ENCODE measurements at places on chromosomes 5 and 9.

DNA sequence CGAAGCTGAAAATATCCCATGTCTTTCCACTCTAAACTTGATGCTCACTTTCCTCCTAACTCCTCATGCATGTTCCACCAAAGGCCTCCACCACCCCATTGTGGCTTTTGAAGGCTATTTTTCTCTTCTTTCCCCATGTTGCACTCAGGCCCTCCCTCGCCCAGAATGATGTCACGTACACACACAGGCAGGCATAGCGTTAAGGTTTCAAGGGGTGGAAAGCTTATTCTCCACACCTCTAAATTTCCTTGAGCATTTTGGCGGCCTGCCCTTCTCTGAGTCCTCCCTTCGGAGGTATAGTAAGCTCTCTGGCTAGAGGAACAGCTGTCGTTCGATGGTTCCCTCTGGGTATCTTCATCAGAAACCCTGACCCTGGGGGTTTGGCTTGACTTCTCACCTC lies 673.5 kb downstream of the ACTL7B start:
- no peak for DNase-seq

- DNase-seq: no peak
Observed at GRCh38 chr5:164721116-164721515, 1215.7 kb downstream of the MAT2B start.

DNA sequence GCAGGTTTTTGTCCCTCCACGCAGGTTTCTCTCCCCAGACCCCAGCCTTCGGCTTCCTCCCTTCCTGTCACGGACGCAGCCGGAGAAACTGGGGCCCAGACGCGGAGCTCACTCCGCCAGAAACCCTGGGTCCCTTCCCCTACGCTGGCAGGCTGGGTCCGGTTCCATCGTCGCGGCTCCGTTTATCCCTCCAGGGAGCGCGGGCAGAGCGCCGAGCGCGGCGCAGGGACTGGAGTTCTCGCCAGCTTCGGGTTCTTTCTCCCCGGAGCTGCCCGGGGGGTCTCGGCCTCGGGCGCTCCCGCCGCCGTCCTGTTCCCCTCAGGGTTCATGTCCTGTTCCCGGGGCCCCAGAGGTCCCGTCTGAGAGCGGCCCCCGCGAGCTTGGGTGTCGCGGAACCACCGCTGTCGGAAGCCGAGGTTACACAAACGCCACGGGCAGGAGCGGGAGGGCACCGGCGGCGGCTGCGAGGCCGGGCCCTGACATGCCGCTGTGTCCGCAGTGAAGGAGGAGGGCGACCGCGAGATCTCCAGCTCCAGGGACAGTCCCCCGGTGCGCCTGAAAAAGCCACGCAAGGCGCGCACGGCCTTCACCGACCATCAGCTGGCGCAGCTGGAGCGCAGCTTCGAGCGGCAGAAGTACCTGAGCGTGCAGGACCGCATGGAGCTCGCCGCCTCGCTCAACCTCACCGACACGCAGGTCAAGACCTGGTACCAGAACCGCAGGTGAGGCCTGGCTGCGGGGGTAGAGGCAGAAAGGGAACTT lies 4.6 kb downstream of the BARHL1 start:
- no peak for DNase-seq

DNA sequence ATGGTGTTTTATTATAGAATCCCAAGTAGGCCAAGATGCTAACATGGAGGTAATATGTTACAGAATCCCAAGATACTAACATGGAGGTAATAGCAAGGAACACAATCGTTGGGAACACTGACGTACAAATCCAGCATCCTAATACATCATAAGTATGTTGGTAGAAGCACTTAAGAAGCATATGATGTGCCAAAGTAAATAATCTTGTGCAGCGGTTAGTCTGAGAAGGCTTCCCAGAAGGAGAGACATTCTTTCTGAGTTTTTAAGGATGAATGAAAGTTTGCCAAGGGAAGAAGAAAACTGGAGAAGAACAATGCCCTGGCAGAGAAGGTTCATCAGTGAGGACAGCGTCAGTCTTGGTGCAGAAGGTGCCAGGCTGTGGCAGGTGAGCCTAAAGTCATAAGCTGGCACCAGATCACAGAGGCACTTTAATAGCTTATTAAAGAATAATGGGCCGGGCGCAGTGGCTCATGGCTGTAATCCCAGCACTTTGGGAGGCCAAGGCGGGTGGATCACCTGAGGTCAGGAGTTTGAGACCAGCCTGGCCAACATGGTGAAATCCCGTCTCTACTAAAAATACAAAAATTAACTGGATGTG lies 294.5 kb upstream of the PIK3R1 start:
- DNase-seq: no peak

GRCh38 chr5:9596824-9597223 lies 33.3 kb downstream of the TAS2R1 start:
- DNase-seq: no peak

DNA sequence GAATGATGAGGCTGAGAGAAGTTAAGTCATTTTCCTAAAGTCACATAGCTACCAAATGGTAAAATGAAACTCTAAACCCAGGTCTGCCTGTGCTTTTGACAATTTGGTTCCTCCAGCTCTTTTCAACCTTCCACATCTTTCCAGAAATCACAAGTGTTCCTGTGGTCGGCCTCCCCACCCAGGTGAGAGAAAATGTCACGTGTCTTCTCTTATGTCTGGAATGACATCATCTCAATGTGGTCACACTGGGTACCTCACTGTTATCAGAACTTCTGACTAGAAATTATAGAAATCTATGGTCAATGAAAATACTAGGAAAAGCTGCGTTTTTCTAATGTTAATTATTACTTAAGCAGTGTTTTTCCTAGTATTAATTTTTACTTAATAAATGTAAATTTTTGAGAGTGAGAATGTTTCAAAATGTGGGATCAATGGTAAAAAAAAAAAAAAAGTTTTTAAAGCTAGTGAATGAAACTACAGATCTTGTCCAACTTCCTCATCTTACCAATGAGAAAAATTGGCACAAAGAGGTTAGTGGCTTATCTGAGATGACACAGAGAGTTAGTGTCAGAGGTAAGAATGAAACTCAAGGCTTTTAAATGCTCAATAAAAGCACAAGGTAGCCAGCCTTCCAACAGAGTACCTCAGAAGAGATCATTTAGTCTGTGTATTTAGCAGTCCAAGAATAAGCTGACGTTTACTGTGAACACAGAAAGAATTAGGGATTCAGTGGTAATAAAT lies 228.7 kb upstream of the NR4A3 start:
- DNase-seq: no peak

DNA sequence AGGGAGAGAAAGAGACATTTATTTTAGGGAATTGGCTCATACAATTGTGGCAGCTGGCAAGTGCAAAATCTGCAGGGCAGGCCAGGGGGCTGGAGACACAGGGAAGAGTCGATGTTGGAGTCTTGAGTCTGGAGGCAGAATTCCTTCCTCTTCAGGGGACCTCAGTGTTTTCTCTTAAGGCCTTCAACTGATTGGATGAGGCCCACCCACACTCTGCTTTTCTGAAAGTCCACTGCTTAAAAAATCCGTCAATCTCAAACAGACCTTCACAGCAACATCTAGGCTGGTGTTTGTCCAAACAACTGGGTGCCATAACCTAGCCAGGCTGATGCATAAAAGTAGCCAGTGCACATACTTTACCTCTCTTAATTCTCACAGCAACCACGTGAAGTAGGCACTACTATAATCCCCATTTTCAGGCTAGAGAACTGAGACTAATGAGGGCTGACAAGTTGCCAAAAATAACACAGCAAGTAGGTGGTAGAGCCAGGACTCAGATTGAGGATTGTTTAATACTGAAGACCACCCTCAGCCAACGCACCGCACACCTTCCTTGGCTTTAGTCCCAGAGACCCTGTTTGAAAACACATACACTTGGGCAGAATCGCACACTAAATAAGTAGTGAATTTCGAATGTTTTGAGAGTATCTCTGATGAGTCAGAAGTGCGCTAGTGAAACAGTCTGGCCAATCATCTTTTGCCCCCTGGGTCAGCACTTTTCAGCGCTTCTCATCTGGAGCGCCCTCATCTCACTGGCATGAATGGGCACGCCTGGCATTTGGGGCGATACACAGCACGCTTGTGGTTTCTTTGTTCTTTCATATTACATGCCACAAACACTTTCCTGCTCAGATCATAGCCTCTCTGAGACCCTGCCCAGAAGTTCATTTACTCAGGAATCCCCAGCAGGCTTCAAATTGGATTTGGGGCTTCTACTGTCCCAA lies 591.4 kb downstream of the CCDC171 start:
- no peak for DNase-seq

DNA sequence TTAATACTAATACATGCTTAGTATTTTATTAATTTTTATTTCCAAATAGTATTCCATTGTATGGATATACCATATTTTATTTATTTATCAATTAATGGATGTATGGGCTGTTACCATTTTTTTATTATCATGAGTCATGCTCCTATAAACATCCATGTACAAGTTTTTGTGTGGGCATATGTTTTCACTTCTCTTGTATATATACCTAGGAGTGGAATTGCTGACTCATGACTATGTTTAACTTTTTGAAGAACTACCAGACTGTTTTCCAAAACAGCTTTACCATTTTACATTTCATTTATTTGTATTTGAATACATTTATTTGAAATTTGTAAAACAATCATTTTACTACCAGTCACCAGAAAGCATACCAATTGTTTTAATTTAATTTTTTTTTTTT lies 14.1 kb upstream of the LRRC19 start:
- no peak for DNase-seq

- no peak for DNase-seq
Observed at GRCh38 chr5:180290568-180291233, 1.2 kb downstream of the MAPK9 start.

GRCh38 chr5:6085341-6085860 lies 292.9 kb downstream of the MED10 start:
- DNase-seq: no peak

- no peak for DNase-seq
Observed at GRCh38 chr9:95273369-95274022, 44.0 kb downstream of the FANCC start.

- no peak for DNase-seq
Observed at GRCh38 chr9:99660191-99660636, 161.5 kb upstream of the NR4A3 start.

Data from omental fat pad (tissue), 4 donors.